Natural killer cell treated with Interleukin-12 subunit alpha and Interleukin-12 subunit beta and Interleukin-15 and Interleukin-18, amount 100 ng/mL, for 72 hours (primary cell): ENCODE measurements at places on chromosomes 12 and 14. TPM values are rescaled to one million over a fixed set of nuclear protein-coding genes. Genes with fewer than 3 reads are reported as not detected.

DNA sequence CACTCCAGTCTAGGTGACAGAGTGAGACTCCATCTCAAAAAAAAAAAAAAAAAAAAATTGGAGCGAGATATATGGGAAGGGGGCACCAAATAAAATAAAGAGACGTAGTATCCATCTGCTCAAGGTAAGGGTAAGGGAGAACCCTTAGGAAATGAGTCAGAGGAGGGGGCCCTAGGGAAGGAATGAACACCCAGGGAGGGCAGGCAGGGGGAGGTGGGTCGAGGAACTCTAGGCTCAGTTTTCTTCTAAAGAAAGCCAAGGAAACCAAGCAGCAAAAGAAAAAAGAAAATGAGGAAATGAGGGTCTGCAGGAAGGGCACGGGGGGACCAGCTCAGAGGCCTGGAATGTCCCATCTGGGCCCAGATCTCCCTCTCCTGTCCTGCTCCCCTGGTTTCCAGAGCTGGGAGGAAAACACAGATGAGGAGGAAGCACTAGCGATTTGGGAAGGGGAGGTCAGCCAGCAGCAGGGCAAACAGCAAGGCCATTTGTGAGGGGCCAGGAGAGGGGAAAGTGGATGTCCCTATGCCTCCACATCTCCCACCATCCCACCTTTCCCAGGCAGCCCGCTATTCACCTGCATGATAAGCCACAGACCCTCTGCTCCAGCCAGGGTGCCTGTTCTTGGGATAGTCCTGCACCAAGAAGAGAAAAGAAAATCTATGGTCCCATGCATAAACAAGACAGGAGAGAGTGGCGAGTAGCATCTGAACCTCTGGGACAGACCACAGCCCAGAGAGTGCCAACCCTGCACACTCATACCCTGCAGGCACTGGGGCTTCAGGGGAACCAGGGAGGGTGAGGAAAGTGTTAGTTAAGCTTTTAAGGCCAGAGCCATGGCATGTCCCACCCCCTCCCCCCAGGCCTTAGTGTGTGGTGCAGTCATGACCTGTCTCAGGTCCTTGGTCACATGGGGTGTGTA lies 11.9 kb downstream of the SPRYD3 start:
- H3K36me3 ChIP-seq, result no peaks in the 10 kb centered on the region
- H3K27me3 ChIP-seq, result no peaks in the 10 kb centered on the region
- peaks cover 10% of the 10 kb centered on the region for H3K4me1 ChIP-seq
- DNase-seq, result no peak
- no peak overlapping the region for H3K27ac ChIP-seq

DNA sequence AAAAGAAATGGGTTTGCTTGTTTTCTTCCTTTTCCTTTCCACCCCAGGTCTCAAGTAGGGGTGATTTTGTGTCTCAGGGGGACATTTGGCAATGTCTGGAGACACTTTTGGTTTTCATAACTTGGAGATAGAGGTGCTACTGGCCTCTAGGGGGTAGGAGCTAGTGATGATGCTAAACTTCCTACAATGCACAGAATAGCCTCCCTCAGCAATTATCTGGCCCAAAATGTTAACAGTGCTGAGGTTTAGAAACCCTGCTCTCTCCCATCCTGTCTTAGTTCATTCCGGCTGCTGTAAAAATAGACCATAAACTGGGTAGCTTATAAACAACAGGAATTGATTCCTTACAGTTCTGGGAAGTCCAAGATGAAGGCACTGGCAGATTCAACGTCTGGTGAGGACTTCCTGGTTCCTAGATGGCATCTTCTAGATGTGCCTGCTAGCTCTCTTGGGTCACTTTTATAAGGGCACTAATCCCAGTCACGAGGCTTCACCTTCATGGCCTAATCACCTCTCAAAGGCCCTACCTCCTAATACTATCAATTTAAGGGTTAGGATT lies 7.4 kb upstream of the GAS2L3 start:
- no peaks in the 10 kb centered on the region for H3K4me1 ChIP-seq
- H3K27me3 ChIP-seq, result peaks cover 45% of the 10 kb centered on the region
- no peak overlapping the region for H3K27ac ChIP-seq
- H3K4me3 ChIP-seq, result no peak overlapping the region
- DNase-seq, result no peak

DNA sequence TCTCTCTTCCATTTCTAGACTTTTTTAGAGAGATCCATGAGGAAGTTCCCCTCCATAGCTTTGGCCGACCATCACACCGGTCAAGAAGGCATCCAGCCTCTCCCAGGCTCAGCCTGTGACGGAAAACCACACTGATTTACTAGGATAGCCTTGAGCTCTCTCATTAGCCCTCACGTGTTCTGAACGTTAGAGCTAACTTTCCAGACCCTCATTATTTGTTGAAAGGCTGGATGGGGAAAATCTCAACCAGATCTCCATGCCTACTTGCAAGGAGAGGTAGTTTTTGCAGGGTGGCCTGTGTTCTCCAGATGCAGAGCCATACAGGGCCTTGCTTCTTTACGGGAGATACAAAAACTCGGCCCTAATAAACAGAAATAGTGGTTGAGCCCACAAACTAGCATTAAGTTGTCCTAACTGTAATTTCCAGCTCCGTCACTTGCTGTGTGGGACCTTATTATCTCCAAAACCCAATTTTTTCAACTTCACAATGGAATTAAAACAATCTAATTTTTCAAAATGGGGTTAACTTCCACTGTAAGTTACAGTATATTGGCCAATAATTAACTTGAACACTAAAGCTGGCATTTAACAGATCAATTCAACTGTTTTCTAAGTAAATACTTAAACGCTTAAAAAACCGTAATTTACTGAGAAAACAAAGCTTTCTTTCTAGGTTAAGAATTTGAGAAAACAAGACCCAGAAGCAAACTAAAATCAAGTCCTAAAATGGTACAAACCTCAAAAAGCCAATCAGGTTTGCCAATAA lies 65.3 kb downstream of the KLHL28 start:
- H3K4me1 ChIP-seq, result peaks cover 15% of the 10 kb centered on the region
- DNase-seq, result no peak
- peaks cover 7% of the 10 kb centered on the region for H3K36me3 ChIP-seq
- no peaks in the 10 kb centered on the region for H3K27me3 ChIP-seq
- H3K4me3 ChIP-seq, result peak overlapping the region; percentile 82

DNA sequence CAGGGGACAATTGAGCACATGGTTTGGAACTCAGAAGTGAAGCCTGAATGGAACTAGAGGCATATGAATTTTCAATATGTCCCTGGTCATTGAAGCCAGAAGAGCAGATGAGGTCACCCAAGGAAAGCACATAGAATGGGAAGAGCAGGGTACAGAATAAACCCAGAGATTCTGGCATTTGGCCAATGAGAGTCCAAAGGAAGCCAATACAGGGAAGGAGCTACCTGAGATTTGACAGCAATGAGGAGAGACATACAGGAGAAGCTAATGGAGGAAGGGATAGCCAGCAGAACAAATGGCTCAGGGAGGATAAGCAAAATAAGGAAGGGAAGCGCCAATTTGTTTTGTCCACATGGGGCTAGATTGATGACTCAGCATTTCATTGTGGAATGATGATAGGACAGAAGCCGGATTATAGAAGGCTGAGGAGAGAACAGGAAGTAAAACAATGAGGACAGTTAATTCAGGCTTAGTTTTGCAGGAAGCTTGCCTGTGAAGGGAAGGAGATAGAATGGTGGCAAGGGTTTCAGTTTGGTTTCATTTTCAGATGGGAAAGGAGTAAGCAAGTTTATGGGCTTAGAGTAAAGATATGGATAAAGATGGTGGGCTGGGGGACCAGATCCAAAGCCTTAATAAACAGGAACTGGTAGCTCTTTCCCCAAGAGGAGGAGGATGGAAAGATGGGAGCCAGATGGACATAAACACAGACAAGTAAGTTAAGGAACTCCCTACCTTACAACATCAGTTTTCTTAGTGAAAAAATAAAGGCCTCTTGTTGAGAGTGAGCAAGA lies 3.2 kb upstream of the SPTSSA start:
- DNase-seq, result no peak
- H3K4me3 ChIP-seq, result no peak overlapping the region
- peaks cover 16% of the 10 kb centered on the region for H3K4me1 ChIP-seq

DNA sequence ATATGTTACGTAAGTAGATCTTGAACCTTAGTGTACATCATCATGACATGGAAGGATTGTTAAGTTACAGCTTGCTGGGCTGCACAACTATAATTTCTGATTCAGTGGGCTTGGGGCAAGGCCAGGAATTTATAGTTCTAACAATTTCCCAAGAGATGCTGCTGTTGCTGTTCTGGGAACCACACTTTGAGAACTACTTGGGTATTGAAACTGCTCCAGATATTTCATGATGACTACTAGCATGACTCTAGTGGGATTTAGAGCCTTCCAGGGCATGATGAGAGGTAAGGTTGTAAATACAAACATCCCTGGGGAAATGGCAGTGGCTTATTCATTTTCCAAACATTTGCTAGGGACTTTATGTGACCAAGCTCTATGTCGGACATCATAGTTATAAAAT lies 904.8 kb upstream of the SEL1L start:
- no peaks in the 10 kb centered on the region for H3K27me3 ChIP-seq
- H3K4me1 ChIP-seq, result no peaks in the 10 kb centered on the region
- no peak overlapping the region for H3K27ac ChIP-seq
- peaks cover 10% of the 10 kb centered on the region for H3K36me3 ChIP-seq

DNA sequence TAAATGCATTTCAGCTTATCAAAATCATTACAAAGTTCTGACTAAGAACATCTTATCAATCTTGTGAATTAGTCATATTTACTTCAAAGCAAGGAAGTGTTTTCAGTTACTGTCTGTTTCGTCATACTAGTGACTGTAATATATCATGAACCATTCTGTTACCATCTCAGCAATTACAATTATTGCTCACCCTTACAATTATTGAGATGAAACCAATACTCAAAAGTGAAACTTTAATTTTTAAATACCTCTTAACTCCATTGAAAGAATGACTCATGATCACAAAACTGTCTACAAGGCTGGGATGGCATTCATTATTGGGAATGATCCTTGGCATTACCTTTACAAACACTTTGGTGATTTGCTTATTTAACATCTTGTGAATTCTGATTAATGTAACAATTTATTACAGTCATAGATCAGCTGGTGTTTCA lies 90.3 kb downstream of the RPS6KA5 start:
- DNase-seq, result no peak
- peaks cover 24% of the 10 kb centered on the region for H3K36me3 ChIP-seq
- H3K4me1 ChIP-seq, result peaks cover 49% of the 10 kb centered on the region
- H3K27ac ChIP-seq, result peak overlapping the region; percentile 91
- no peaks in the 10 kb centered on the region for H3K27me3 ChIP-seq

- no peak overlapping the region for H3K4me3 ChIP-seq
- no peaks in the 10 kb centered on the region for H3K4me1 ChIP-seq
- DNase-seq, result no peak
- no peak overlapping the region for H3K27ac ChIP-seq
- peaks cover 6% of the 10 kb centered on the region for H3K27me3 ChIP-seq
These were observed 114.0 kb downstream of the SLC38A4 start for GRCh38 chr12:46711756-46712155.

DNA sequence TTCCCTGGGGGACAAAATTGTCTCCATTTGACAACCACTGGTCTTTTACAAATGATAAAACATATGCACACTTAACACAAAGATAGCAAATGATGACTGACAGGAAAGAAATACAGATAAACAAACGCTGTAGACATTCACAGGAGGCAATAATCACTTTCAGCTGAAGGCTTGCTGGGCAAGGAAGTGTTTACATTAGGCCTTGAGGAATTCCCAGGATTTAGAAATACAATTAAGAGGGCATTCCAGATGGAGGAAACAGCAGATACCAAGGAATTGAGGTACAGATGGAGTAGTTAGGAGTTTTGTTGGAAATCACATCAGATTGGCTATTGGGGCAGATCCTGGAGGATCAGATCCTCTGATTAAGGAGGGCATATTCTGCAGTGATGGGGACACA lies 93.9 kb downstream of the DYRK2 start:
- H3K27me3 ChIP-seq, result peaks cover 2% of the 10 kb centered on the region
- H3K27ac ChIP-seq, result no peak overlapping the region
- no peak overlapping the region for H3K4me3 ChIP-seq

- H3K4me3 ChIP-seq, result no peak overlapping the region
- no peak overlapping the region for H3K27ac ChIP-seq
- H3K36me3 ChIP-seq, result no peaks in the 10 kb centered on the region
- peaks cover 25% of the 10 kb centered on the region for H3K27me3 ChIP-seq
These were observed 133.7 kb upstream of the DCN start for GRCh38 chr12:91316161-91316906.

GRCh38 chr12:51505360-51506105 lies 80.9 kb downstream of the SLC4A8 start:
- no peak overlapping the region for H3K4me3 ChIP-seq
- DNase-seq, result no peak
- H3K4me1 ChIP-seq, result no peaks in the 10 kb centered on the region
- H3K36me3 ChIP-seq, result no peaks in the 10 kb centered on the region
- no peak overlapping the region for H3K27ac ChIP-seq
- no peaks in the 10 kb centered on the region for H3K27me3 ChIP-seq

- no peak overlapping the region for H3K27ac ChIP-seq
- no peak for DNase-seq
- H3K4me3 ChIP-seq, result no peak overlapping the region
- no peaks in the 10 kb centered on the region for H3K27me3 ChIP-seq
- H3K4me1 ChIP-seq, result peaks cover 20% of the 10 kb centered on the region
- H3K36me3 ChIP-seq, result no peaks in the 10 kb centered on the region
These were observed 17.4 kb downstream of the P2RX4 start for GRCh38 chr12:121227294-121227693.

GRCh38 chr14:56512521-56512920 lies 67.1 kb upstream of the TMEM260 start:
- H3K4me1 ChIP-seq, result no peaks in the 10 kb centered on the region
- no peaks in the 10 kb centered on the region for H3K36me3 ChIP-seq
- H3K27ac ChIP-seq, result no peak overlapping the region
- peaks cover 12% of the 10 kb centered on the region for H3K27me3 ChIP-seq
- no peak for DNase-seq

GRCh38 chr14:68638141-68638999 lies 154.5 kb downstream of the ZFP36L1 start:
- peaks cover 15% of the 10 kb centered on the region for H3K36me3 ChIP-seq
- no peak for DNase-seq
- H3K27ac ChIP-seq, result no peak overlapping the region
- no peaks in the 10 kb centered on the region for H3K27me3 ChIP-seq
- no peak overlapping the region for H3K4me3 ChIP-seq

GRCh38 chr14:104882325-104882973 lies 17.4 kb downstream of the CEP170B start:
- H3K4me3 ChIP-seq, result no peak overlapping the region
- no peaks in the 10 kb centered on the region for H3K36me3 ChIP-seq
- H3K27ac ChIP-seq, result no peak overlapping the region
- H3K27me3 ChIP-seq, result no peaks in the 10 kb centered on the region
- no peak for DNase-seq

DNA sequence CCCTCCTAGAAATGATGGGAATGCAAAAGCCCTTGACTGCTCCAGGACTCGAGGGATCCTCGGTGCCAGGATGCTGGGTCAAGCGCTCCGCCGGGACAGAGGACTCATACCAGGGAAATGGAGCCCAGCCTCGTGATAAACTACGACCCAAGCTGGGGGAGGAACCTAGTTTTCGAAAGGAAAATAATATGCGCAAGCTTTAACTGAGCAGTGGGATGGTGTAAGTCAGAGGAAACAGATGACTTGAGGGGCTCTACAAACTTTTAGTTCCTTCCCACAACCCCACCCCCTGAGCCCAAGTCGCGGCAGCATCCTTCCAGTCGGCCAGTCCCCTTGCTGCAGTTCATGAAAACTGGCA lies 654 bp upstream of the SUPT16H start:
- peaks cover 20% of the 10 kb centered on the region for H3K4me1 ChIP-seq
- H3K27me3 ChIP-seq, result no peaks in the 10 kb centered on the region
- H3K27ac ChIP-seq, result peak overlapping the region; percentile 99
- peaks cover 9% of the 10 kb centered on the region for H3K36me3 ChIP-seq
- H3K4me3 ChIP-seq, result peak overlapping the region; percentile 97
- no peak for DNase-seq

Gene CCDC63
- total RNA-seq, result not detected

Gene CMTM5
- total RNA-seq, result not detected

Gene ACSS3
- total RNA-seq, result not detected

Gene DNAH10
- total RNA-seq, result 0.36 TPM

Gene EIF2B1
- 76.5 TPM for total RNA-seq
